ENCODE measurements at places on chromosomes 4 and X.

GRCh38 chr4:76526585-76526990 is 91.6 kb downstream of the SHROOM3 start:
- no peak for ATAC-seq

DNA sequence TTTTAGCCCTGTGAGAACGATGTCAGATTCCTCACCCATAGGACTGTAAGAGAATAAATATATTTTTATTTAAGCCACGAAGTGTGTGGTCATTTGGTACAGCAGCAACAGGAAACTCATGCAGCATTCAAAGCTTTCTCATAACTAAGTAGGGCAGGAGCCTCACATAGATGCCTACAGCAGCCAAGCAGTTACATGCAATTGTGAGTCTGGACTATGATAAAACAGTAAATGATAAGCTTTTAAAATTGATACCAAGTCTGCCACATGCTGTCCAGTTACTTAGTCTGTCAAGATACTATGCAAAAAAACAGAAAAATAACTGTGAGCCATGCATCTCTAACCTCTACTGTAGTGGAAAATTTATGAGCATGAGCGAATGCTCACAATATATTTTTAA is 359.6 kb downstream of the HS3ST1 start:
- no peak for ATAC-seq

DNA sequence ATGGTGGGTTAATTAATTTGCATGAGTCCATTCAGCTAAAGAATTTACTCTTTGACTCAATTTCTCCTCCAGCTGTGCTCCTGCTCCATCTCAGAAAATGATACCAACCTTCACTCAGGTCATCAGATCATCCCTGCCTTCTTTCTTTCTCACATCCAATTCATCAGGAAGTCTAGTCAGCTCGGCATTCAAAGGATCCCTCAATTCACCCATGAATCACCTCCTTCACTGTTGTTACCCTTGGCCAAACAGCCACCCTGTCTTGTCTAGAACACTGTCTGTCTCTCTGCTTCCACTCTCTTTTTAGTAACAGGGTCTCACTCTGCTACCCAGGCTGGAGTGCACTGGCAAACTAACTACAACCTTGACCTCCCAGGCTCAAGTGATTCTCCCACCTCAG is 337.4 kb upstream of the SFRP2 start:
- ATAC-seq: no peak

DNA sequence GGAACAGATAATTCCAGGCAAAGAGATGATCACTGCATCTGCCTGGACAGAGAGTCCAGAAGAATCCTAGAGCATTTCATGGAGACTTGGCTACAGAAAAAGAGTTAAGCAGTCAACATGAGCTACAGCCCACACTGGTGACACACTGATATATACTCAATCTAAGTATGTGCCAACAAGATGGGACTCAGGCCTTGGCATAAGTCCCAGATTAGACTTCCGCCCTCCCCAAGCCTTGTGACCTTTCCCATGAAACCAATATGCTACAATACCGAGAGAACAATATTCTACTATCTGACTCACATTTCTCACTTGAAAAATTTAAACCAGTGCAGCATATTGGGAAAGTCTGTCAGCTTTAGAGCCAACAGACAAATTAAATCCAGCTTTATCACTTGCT is 65.7 kb upstream of the SLITRK2 start:
- no peak for ATAC-seq

DNA sequence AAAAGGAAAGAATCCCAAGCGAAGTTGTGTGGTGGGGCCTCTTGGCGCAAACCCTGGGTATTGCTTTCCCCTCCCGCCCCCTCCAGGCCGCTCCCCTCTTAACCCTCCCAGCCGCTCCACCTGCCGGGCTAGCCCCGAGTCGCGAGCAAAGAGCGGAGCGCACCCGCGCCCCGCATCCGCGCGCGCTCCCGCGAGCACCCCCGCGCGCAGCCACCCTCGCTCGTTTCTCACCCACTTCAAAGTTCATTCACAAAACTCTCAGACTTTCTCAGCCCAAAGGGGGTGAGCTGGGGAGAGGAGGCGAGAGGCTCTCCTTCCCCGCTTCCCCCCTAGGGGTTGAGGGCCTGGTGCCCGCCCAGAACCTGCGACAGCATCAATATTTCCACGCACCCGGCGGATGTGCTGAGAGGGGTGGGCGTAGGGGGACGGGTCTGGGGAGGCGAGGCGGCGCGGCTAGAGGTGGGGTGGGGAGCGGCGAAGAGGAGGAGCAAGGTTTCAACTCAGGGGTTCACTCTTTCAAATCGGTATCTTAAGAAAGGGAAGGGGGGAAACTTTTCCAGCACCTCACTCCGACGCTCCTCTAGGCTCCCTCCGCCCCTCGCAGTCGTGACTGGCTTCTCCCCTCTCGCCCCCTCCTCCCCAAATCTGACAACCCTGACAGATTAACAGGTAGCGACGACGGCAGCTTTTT is 1.8 kb downstream of the MAML3 start:
- ATAC-seq: peak; percentile 20

GRCh38 chr4:136893573-136893972 is 638.7 kb downstream of the PCDH18 start:
- ATAC-seq: no peak

Data from activated T-helper 17 cell treated with anti-CD3 and anti-CD28 coated beads, Interleukin-2, amount 50 U/mL, for 72 hours (primary cell).